ENCODE measurements at places on chromosomes 16 and 17. TPM values are rescaled to one million over a fixed set of nuclear protein-coding genes. Genes with fewer than 3 reads are reported as not detected.

DNA sequence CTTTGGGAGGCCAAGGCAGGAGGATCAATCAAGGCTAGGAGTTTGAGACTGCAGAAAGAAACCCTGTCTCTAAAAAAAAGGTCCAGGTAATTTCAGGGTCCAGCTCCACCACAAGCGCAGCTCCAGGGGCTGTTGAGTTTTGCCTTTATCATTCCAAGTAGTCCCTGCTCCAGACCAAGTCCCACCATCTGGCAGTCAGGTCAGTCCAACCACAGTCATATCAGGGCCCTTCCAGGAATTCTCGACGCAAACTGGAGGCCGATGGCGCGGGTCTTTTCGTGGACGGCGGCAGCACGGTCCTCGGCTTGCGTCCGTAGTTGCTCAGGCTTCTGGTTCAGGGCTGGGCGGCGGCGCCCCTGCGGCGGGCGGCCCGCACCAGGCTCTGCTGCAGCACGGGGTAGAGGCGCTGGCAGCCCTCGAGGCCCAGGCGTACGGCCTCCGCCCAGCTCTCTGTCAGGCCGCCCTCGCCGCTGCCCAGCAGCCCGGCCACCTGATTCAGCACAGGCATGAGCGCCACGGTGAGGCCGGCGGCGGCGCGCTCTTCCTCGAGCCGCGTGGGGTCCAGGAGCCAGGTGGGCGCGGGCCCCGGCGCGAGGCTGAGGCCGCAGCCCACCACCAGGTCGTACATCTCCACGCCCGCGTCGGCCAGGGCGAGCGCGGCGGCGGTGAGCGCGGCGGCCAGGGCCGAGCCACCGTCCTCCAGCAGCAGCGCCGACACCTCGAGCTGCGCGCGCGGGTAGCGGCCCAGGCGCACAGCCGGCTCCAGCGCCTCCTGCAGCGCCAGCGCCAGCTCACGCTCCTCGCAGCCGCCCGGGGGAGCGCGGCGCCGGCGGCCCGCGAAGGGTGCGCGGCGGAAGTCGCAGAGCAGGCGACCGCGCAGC is 752 bp downstream of the EXOSC6 start:
- DNase-seq: no peak

- DNase-seq: no peak
These were observed 26.6 kb upstream of the GINS2 start for GRCh38 chr16:85715169-85716021.

DNA sequence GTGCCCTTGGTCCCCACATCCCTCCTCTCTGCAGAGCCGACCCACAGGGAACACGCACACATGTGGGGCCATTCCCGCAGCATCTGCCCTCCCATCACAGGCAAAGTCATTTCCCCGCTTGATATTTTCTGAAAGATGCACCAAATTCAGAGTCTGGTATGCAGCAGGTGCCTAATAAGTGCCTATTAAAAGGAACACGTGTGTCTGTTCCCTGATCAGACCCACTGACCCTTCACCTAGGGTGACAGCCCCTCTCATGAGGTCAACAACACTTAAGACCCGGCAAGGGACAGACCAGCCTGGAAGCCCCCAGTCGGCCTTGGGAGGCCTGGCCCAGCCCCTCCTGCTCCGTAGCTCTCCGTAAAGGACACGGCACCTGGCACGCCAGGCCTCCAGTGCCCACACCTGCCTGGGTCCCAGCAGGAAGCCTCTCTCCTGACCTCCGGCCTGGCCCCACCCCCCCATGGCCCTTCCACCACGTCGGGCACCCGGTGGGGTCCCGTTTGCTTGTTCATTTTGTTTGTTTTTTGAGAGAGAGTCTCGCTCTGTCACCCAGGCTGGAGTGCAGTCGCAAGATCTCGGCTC is 20.0 kb downstream of the UNKL start:
- DNase-seq: no peak

- no peak for DNase-seq
These were observed 541 bp downstream of the GPT2 start for GRCh38 chr16:46884513-46885293.

GRCh38 chr16:49274591-49274990 is 7.0 kb downstream of the CBLN1 start:
- DNase-seq: no peak

DNA sequence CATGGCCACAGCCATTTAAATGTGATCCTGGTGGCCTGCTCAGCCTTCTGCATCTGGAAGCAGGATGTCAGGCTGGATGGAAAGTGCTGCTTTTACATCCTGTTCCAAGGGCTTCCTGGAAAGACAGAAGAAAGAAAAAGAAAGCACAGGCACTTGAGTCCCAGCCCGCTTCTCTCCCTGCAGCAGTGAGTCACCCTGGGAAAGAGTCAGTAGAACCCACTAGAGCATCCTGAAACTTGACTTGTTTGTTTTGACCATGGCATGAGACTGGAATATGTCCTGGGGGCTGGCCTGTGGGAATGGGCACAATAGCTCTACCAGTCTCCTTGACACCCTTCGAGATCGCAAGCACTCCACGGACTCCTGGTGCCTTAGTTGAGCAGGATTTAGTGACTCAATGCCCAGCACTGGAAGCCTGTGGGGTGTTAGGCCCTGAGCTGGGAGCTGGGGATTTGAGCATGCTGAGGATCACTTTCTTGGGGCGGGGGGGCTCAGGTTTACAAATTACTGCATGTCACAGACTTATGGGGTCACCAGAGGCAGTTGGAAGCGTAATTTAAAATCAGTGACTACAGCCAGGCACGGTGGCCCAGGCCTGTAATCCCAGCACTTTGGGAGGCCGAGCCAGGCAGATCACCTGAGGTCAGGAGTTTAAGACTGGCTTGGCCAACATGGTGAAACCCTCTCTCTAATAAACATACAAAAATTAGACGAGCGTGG is 22.1 kb upstream of the GNA13 start:
- DNase-seq: no peak

DNA sequence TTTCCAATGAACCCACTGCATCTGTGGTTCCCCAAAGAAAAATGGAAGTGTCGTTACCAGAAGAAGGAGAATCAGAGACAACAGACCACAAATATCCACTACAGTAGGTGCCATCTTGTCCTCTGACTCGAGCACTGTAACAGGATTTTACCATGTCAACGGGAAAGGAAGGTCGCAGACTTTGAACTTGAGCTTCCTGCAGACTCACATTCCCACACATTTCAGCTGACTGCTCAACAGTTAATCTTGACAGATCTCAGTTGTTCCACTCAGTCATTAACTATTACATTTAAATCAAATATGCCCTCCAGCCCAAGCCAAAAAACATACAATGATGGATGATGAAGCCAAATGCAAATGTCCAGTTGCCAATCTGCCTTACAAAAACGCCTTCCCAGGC is 37.0 kb downstream of the GAS7 start:
- DNase-seq: no peak

Gene PRR15L
- polyA plus RNA-seq: not detected

DNA sequence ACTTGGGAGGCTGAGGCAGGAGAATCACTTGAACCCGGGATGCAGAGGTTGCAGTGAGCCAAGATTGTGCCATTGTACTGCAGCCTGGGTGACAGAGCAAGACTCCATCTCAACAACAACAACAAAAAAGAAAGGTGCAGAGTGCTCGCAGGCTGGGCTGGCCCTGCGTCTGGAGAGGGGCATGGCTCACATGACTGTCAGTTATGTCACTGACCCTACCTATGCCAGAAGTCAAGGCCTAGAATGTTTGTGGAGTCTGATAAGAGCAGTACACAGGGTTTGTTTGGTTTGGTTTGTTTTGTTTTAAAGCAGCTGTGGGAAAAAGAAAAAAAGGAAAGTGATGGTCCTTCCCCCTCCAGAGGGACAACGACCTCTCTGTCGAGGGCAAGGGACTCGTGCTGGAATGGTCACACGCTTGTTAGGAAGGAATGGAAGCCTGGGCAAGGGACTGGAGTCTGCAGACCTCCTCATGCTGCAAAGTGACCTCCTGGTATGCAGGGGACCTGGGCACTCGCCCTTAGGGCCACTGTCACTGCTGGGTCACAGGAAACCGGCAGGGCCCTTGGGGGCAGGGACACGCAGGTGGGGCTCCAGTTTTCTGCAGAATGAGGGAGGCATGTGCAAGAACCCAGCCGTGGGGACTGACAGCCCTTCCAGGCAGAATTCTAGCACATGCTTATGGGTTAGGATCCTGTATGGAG is 10.1 kb upstream of the OSGIN1 start:
- DNase-seq: no peak

- peak; percentile 16 for DNase-seq
These were observed 34.9 kb downstream of the GTF3C1 start for GRCh38 chr16:27514806-27515205.

GRCh38 chr16:9821331-9821730 is 360.9 kb downstream of the GRIN2A start:
- no peak for DNase-seq

DNA sequence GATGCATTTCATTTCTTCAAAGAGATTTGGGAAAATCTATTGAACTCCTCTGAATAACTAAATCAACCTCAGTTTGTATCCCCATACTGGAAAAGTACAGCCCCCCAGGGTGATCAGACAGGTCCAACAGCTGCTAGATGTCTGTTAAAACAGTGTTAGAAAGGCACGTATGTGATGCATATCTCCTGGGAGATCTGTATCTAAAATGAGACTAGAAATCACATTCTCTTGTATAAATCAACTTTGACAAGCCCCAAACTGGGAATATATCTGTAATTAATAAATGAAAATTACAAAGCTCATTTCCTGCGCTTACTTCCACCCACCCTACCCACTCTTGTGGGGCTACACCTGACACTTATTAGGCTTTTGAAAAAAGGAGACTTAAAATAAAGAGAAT is 3.8 kb upstream of the KIF2B start:
- DNase-seq: no peak

GRCh38 chr17:21129023-21129681 is 2.4 kb downstream of the DHRS7B start:
- DNase-seq: peak; percentile 26

Gene KRTAP29-1
- not detected for polyA plus RNA-seq
